ENCODE measurements at places on chromosomes 3 and 15. TPM values are rescaled to one million over a fixed set of nuclear protein-coding genes. Genes with fewer than 3 reads are reported as not detected.

Gene LAMB2
- total RNA-seq, result not detected

Gene LINGO1
- total RNA-seq, result not detected

Gene MAGEF1
- total RNA-seq, result 14.3 TPM

Gene CLRN1
- total RNA-seq, result not detected

Gene CSPG5
- 2.0 TPM for total RNA-seq

GRCh38 chr3:56890448-56891091 is 88.8 kb upstream of the ARHGEF3 start:
- H3K4me3 ChIP-seq, result no peak overlapping the region
- DNase-seq, result no peak
- peaks cover 4% of the 10 kb centered on the region for H3K36me3 ChIP-seq

- no peak overlapping the region for H3K4me3 ChIP-seq
- peak; percentile 69 for DNase-seq
- no peaks in the 10 kb centered on the region for H3K27me3 ChIP-seq
- no peak overlapping the region for H3K27ac ChIP-seq
- peaks cover 15% of the 10 kb centered on the region for H3K4me1 ChIP-seq
- H3K36me3 ChIP-seq, result no peaks in the 10 kb centered on the region
Observed at GRCh38 chr15:99163271-99164062, 58.6 kb downstream of the SYNM start.

DNA sequence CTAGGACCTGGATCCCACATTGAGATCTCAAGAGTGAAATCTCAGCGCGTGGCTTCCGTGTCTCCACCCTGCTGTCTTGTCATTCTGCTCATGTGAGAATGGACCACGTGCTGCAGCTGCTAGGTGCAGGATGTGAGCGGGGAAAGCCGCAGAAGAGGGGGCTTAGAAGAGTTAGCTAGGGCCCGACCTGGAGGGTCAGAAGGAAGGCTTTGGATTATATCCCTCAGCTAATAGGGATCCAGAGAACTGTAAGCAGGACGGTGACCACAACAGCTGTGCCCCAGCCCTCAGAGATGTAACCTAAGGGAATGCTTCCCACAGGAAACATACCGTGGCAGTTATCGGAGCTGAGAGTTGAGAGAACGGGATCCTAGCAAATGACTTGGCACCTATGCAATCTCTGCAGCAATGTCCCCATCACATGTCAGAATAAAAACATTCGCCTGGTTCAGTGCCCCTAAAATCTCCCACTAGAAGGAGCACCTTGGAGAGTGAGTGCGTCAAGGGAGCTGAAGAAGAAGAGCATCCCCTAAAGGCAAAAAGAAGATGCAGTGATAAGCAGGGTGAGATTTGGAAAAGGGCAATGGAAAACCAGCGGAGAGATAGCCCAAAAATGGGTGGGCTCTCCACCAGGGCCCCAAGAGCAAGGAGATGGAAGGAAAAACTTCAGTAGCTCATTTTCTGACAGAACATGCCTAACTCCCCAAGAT is 76.9 kb upstream of the ST8SIA2 start:
- H3K4me1 ChIP-seq, result no peaks in the 10 kb centered on the region
- no peaks in the 10 kb centered on the region for H3K36me3 ChIP-seq
- no peak overlapping the region for H3K4me3 ChIP-seq
- DNase-seq, result no peak
- H3K27me3 ChIP-seq, result peaks cover 3% of the 10 kb centered on the region
- no peak overlapping the region for H3K27ac ChIP-seq

- no peak overlapping the region for H3K4me3 ChIP-seq
- H3K27ac ChIP-seq, result no peak overlapping the region
- no peak for DNase-seq
Observed at GRCh38 chr15:59668556-59668955, 11.2 kb upstream of the GTF2A2 start.

GRCh38 chr3:15755181-15755580 is 42.6 kb downstream of the ANKRD28 start:
- DNase-seq, result no peak
- H3K36me3 ChIP-seq, result peaks cover 42% of the 10 kb centered on the region
- H3K4me3 ChIP-seq, result no peak overlapping the region
- H3K27me3 ChIP-seq, result no peaks in the 10 kb centered on the region
- peaks cover 13% of the 10 kb centered on the region for H3K4me1 ChIP-seq

GRCh38 chr3:182104881-182105280 is 393.2 kb downstream of the SOX2 start:
- H3K27me3 ChIP-seq, result no peaks in the 10 kb centered on the region
- H3K36me3 ChIP-seq, result no peaks in the 10 kb centered on the region
- DNase-seq, result no peak
- no peaks in the 10 kb centered on the region for H3K4me1 ChIP-seq
- H3K4me3 ChIP-seq, result no peak overlapping the region
- H3K27ac ChIP-seq, result no peak overlapping the region

- DNase-seq, result no peak
- H3K27me3 ChIP-seq, result no peaks in the 10 kb centered on the region
Observed at GRCh38 chr3:147653367-147653923, 244.3 kb downstream of the ZIC1 start.

GRCh38 chr3:525415-525814 is 328.9 kb downstream of the CHL1 start:
- no peak overlapping the region for H3K4me3 ChIP-seq
- no peaks in the 10 kb centered on the region for H3K4me1 ChIP-seq
- DNase-seq, result no peak
- H3K27ac ChIP-seq, result no peak overlapping the region

- no peaks in the 10 kb centered on the region for H3K4me1 ChIP-seq
- no peaks in the 10 kb centered on the region for H3K36me3 ChIP-seq
- H3K4me3 ChIP-seq, result no peak overlapping the region
- no peak for DNase-seq
- no peak overlapping the region for H3K27ac ChIP-seq
- H3K27me3 ChIP-seq, result no peaks in the 10 kb centered on the region
Observed at GRCh38 chr3:133162670-133163305, 124.6 kb downstream of the TMEM108 start.

DNA sequence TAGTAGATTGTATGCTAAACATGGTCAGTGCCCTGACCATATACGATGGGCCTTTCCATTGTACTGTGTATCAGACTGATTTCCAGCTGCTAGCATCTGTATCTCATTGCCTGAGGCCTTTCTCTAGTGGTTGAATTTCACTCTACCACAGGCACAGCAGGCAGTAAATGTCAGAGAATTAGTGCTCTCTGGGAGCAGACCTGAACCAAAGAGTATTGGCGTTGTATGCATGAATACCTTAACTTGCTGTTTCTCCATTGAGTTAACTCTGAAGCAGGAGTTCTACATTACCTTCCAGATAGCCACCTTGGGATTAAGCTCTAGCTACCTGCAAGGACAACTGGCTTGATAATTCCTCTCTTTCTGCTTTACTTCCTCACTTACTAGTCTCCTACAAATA is 439.2 kb upstream of the EPHA3 start:
- no peak overlapping the region for H3K4me3 ChIP-seq
- H3K36me3 ChIP-seq, result no peaks in the 10 kb centered on the region
- DNase-seq, result no peak
- H3K27me3 ChIP-seq, result no peaks in the 10 kb centered on the region
- H3K27ac ChIP-seq, result no peak overlapping the region
- no peaks in the 10 kb centered on the region for H3K4me1 ChIP-seq

DNA sequence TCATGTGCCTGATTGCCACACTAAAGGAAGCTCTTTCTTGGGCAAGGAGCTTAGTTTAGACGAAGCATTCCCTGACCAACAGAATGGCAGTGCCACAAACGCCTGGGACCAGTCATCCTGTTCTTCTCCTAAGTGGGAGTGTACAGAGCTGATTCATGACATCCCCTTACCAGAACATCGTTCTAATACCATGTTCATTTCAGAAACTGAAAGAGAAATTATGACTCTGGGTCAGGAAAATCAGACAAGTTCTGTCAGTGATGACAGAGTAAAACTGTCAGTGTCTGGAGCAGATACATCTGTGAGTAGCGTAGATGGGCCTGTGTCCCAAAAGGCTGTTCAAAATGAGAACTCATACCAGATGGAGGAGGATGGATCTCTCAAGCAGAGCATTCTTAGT is 18.4 kb downstream of the SENP5 start:
- H3K36me3 ChIP-seq, result peaks cover 15% of the 10 kb centered on the region
- H3K27me3 ChIP-seq, result no peaks in the 10 kb centered on the region
- H3K4me1 ChIP-seq, result peaks cover 29% of the 10 kb centered on the region
- H3K27ac ChIP-seq, result peak overlapping the region; percentile 20

DNA sequence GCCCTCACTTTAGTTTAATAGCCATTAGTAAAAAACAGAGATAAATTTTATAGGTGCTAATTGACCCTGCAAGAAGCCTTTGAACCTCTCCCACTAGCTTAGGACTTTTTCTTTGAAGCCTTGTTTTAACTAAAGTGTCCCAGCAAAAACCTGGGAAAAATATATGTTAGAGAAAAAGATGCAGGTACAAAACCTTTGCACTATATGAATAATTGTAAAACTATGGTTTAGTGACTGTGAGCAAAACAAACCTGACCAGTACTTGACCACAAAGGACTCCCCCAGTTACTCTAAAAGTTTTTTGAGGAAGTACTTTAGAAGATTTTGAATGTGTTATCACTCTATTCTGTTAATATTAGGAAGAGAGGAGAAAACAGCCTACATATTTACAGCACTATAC is 123.3 kb upstream of the TP63 start:
- H3K36me3 ChIP-seq, result peaks cover 3% of the 10 kb centered on the region
- no peak overlapping the region for H3K27ac ChIP-seq
- H3K27me3 ChIP-seq, result no peaks in the 10 kb centered on the region
- no peak overlapping the region for H3K4me3 ChIP-seq

DNA sequence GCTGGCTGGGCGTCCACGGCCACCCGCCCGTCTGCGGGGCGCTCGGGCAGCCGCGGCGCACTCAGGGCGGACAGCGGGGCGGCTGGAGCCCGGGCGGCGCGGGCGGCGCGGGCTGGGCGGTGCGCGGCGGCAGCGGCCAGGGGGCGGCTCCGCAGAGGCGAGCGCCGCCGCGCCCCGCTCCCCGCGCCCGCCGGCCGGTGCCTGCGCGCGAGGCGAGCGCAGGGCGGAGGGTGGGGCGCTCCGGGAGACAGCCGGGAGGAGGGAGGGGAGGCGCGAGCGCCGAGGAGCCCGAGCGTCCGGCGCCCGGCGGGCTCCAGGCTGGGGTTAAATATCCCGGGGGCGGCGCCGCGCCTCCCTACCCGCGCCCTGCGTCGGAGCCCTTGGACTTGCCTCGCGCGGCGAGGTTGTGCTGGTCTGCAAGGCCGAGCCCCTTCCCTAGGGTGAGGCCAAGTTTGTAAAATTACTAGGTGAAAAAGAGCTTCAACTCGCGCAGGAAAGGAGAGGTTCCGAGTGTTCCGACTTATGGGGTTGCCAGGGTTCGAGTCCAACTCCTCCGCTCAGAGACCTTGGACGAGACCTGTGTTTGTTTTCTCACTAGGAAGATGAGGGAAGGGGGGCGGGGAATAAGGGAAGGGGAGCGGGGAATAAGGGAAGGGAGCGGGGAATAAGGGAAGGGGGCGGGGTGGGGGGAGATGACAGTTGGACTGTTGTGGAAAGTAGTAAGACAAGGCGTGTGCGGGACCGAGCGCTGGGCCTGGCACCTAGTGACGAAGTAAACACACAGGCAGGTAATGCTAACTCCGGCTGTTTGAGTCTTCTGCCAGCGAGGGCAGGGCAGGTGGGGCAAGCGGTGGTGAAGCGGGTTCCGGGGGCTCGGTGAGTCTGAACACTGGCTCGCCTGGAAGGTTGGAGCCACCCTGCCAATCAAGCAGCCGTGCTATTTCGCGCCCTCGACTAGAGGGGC is at the start of gene TNFAIP8L3:
TNFAIP8L3 (minus strand) TSS at position 301 of the 964 bp plus-strand sequence. CDS start 311 bp downstream, outside the sequence.
- H3K4me1 ChIP-seq, result peaks cover 12% of the 10 kb centered on the region
- DNase-seq, result peak; percentile 58
- H3K4me3 ChIP-seq, result peak within 1 kb of the TSS; percentile 77
- no peak within 1 kb of the TSS for H3K27ac ChIP-seq
